ENCODE measurements at places on chromosomes 12 and 14.

- no peak for DNase-seq
These were observed 52.8 kb downstream of the HMGA2 start for GRCh38 chr12:65876898-65877721.

DNA sequence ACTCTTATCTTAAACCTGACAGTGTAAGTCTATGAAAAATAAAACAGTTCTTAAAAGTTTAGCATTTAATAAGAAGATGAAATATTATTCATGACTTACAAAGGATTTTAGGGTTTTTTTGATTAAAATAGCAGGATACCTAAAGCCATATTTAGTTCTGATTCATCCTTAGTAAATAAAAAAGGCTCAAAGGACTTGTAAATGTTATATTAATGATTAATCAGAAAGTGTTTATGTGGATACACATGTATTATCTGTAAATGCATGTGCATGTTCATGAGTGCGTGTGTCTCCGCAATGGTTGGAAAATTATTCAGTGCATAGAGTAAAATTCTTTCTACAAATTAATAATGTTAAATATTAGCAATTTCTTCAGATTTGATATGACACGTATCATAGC lies 4.4 kb downstream of the KLRF1 start:
- DNase-seq = no peak

DNA sequence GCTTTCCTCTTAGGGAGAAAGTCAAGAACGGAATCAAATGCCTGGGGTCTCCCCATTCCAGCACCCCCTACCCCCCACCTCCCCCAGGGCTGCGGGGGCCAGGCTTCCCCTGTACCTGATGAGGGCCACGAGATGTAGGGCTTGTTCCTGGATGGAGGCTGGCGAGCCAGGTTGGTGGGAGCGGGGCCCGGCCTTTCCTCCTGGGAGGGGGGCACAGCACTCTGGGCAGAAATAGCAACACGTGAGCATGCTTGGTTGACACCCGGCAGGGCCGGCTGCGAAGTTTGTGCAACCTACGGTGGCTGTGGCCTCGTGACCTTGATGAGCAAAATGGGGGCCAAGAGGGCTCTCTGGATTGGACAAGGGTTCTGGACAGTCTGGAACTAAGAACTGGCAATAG lies 15.7 kb downstream of the AMN start:
- DNase-seq = no peak

DNA sequence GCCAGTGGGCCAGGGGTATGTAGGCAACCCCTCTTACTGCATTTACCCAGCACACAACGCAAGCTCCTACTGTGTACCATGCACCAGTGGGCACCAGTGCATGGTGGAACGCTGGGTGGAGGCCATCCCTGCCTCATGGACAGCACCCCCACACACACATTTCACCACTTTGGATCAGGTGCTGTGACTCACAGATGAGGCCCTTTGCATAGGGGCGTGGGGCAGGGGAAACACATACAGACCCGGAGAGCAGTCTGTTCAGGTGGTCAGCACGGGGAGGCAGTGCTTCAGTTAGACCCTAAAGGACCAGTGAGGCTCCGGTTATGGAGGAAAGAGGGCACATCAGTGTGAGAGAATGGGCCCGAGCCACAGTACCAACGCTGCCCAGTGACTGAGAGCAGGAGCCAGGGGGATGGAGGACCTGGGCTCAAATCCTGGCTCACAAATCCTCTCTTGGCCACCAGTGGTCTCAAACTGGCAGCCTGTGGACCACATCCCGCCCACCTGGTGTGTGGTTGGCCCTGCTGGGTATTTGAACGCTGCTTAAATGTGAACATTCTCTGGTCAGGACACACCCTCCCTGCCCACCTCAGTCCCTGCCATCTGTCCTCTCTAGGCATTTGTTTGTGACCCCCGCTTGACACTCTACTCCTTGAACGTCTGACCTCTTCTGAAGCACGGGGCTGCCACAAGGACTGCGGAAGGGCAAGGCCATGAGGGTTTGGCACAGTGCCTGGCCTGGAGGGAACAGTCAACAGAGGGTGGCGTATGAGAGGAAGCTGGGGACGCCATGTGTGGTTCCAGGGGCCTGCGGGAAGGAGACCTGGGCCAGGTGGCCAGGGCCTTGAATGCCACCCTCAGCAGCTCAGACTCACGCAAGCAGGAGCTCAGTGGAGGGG lies 46.7 kb downstream of the FAM222A start:
- DNase-seq = no peak

DNA sequence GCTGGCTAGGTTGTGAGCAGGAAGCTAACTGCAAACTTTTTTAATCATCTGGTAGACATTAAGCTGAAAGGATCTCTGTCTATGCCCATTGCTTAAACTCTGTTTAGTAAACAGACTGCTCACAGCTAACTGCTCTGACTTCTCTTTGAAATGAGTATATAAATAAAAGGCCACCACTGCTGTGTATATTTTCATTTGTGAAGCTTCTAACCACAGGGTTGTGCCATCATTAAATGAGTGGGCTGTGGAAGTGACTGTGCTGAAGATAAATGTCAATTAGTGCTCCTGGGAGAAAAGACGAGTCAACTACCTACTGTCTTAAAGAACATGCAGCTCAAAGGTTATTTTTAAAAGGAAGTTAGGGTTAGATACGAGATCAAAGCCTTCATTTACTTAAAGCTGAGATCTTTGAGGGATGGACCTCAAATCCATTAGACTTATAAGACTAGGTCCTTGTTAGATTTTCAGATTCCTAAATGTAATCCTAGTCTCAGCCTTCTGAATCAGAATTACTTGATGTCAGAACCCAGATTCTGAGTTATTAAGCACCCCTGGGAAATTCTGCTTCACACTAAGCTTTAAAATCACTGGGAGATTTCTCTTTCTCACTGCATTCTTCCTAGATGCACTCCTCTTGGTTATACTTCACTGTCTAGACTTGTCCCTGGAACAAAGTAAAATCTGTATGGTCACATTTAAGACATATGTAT lies 213.1 kb upstream of the FLRT2 start:
- no peak for DNase-seq

GRCh38 chr12:44286336-44286735 lies 450.5 kb downstream of the TMEM117 start:
- no peak for DNase-seq

GRCh38 chr14:94180655-94181271 lies 6.6 kb downstream of the PPP4R4 start:
- DNase-seq = no peak

- no peak for DNase-seq
These were observed 1389.3 kb downstream of the AACS start for GRCh38 chr12:126454581-126454980.

DNA sequence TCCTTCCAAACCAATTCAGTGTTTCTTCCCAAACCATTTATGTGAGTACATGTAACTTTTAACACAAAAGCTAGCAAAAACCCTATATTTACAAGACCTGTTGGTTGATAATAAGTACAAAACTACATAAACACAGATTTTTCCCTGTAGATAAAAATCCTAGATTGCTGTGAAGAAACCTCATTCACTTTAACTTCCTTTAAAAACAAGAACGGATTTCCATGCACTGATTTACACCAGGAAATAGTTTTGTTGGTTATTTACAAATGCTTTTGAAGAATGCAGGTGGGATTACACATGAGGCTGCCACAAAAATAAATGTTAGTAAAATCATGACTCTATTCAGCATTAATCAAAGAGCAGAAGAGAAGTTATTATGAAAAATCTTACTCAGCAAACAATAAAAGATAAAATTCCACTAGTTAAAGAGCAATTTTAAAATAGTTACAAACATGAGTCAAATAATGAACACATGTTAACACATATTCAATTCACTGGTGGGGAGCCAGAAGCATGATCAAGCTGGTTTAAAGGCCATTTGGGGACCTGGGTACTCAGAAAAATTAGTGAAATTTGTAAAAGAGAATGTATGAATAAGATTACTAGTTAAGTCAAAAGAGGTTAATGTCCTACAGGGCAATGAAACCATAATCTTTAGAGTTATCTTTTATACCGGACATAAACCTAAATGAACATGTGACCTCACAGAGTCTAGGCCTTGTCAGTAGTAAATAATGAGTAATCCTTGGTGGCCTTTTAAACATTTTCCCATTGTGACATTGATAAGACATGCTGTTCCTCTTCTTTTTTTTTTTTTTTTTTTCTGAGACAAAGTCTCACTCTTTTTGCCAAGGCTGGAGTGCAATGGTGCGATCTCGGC lies 79.9 kb downstream of the PHLDA1 start:
- no peak for DNase-seq

All from stimulated activated CD8-positive, alpha-beta memory T cell treated with anti-CD3 and anti-CD28 coated beads, Interleukin-15, amount 100 ng/mL, for 48 hours (primary cell).